CD8-positive, alpha-beta memory T cell (primary cell): ENCODE measurements at places on chromosomes 1 and 21.

GRCh38 chr1:221286399-221286798, 407.2 kb downstream of the HLX start:
- DNase-seq: no peak

GRCh38 chr1:119774746-119775490, 6.2 kb upstream of the HMGCS2 start:
- DNase-seq: no peak

- DNase-seq: no peak
Measured at GRCh38 chr1:156458181-156458503, 42.4 kb downstream of the MEF2D start.

- DNase-seq: no peak
Measured at GRCh38 chr1:193322211-193322610, 135.8 kb upstream of the B3GALT2 start.

GRCh38 chr1:243725846-243726245, 124.2 kb downstream of the AKT3 start:
- DNase-seq: no peak

DNA sequence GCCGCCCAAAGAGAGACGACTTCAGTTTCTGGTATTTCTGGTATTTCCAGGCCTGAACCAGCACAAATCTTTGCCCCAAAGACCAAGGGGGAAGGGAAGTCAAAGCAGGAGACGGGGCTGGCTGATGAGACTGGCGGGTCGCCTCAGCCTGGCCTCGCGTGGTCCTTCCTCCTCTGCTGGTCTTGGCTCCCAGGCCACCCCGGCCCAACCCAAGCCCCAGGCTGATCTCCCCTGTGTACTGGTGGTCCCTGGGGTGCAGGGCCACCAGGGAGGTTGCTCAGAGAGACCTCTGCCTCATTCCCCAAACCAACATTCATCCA, 19.9 kb downstream of the WNT4 start:
- no peak for DNase-seq

DNA sequence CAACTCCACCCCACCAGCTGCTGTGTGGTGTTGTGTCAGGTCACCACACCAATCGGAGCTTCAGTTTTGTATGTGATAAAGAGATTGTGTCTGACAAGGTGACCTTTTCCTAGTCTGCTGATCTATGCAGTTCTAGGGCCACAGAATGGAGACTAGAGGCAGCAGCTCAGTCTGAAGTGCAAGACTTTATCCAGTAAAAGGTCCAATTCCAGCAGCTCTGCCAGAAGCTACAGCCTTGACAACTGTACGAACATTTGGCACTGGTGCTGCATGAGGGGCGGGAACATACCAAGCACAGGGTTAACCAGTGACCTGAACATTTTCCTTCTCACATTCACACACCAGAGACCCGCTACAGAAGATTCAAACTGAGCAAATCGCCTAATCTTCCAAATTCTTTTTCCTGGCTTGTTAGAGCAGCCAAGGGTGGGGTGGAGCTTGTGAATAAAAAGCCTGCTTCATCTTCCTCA, 9.3 kb downstream of the FMO1 start:
- DNase-seq: no peak

DNA sequence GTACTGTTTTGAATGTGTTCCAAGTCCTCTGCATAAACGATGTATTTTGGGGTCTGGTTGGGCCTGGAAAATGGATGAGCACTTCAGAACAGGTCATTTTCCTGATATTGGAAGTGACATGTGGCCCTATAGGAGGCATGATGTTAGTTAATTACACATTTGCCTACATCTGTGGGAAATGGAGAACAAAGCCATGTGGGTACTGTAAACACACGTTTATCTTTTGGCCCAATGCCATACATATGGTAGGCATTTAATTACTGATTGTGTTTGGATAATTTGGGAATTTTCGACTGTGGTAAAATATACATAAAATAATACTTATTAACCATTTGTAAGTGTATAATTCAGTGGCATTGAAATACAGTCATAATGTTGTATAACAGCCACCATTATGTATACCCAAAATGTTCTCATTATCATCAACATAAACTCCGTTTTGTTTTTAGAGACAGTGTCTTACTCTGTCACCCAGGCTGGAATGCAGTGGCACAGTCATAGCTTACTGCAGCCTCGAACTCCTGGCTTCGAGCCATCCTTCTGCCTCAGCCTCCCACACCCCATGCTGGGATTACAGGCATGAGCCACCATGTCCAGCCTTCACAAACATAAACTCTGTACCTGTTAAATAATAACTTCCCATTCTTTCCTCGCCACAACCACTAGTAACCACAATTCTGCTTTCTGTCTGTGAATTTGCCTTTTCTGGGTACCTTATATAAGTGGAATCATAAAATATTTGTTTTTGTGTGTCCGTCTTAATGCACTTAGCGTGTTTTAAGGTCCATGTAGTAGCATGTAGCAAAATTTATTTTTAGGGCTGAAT, 11.9 kb upstream of the RNPEP start:
- DNase-seq: no peak

DNA sequence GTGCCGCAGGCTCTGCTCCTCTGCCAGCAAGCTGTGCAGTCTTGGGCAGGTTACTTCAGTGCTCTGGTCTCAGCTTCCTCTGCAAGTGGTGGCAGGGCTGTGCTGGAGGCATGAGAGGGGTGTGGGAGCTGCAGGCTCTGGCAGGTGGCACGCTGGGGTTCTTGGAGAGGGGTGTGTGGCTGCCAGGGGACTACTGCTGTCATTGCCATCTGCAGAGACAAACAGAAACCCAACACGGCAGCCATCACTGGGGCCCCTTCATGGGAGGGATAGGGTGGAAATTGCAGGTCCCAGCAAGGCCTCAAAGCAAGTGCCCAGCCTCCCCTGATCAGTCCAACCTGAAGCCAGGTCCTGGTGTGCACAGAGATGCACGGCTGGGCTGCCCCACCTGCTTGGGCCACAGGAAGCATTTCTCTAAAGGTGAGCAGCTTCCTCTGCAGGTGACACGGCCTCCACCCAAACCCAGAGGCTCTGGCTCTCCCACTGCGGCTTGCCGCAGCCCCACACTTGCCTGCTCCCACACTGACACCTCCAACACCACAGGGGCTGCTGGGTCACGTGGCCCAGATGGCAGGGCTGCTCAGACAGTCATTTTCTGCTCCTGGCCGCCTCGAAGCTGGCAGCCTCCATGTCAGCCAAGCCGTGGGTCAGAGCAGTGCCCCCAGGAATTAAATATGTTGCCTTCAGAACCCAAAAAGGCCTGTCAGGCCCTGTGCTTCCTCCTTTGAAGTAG, 4.1 kb upstream of the COL6A2 start:
- peak; percentile 40 for DNase-seq

GRCh38 chr1:119646521-119647227, 1.4 kb downstream of the ZNF697 start:
- no peak for DNase-seq

- no peak for DNase-seq
Measured at GRCh38 chr1:197286634-197287033, 18.6 kb downstream of the CRB1 start.

DNA sequence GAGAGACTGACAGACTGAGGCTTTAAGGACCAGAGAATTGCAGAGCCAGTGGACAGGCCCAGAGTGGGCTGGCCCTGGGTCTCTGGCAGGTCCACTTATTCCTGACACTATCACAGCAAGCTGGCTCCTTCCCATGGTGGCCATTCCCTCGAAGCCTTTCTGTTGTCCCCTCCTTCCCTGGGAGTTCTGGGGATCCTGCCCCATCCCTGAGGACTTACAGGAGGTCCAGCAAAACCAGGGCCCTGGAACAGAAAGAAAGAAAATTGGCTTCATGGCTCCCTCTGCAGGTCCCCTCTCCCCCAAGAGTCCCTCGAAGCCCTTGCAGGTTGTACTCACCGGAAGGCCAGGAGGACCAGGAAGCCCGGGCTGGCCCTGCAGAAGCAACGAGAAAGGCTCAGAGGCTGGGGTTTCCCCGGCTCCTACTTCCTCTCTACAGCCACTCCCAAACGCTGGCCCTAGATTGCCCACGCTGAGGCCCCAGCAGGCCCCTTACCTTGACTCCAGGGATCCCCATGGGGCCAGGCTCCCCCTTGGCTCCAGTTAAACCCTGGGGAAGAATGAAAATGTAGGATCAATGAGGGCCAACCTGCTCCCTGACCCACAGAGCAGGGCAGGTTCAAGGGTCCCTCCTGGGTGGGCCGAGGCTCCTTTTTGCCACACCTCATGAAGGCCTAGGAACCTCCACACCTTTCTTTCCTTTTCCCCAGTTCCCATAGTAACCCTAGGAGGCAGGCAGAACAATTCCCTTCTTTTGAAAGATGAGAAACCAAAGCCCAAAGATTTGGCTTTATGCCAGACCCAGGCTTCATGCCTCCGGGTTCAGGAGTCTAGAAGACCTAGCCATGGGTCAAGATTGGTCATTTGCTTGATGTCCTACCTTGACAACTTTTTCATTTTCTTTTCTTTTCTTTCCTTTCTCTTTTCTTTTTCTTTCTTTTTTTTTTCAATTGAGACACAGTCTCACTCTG, 4.6 kb downstream of the COL9A2 start:
- DNase-seq: no peak

DNA sequence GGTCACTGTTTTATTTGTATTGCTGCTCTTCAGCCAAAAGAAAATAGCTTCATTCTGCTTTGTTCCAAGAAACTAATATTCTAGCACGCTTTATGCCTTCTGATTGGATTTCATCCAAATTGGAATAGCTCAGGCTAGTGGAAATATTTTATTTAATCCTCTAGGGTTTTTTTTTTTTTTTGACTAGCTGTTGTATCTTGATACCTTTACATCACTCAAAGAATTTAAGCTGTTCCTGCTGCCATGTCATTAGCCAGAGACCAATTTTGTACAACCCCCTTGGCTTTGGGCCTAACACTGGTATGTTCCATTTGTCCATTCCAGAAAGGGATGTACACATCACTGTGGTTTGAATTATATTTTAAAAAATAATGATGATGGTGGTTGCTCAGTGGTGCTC, 103.0 kb downstream of the DISC1 start:
- no peak for DNase-seq

- no peak for DNase-seq
Measured at GRCh38 chr1:168317309-168317708, 36.6 kb downstream of the TBX19 start.

DNA sequence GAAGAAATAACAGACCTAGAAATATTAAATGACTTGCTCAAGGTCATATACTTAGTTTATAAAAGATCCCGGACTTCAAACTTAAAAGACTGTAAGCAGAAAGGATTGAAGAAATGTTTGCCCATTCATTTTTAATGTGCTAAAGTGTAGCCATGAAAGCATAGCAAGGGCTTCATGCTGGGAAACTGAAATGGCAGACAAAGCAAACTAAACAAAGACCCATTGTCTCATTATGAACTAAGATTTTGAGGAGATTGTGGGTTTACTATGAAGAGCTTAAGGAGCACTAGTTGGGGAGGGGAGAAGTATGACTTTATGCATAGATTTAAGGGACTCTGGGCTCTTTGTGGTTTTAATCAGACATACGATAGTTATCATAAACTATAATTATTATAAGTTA, 26.3 kb downstream of the ADAMTS1 start:
- no peak for DNase-seq

GRCh38 chr1:20983297-20983889, 193.3 kb downstream of the EIF4G3 start:
- DNase-seq: no peak

GRCh38 chr21:25507522-25507921, 99.8 kb downstream of the MRPL39 start:
- DNase-seq: no peak

- no peak for DNase-seq
Measured at GRCh38 chr1:81836007-81836626, 35.4 kb downstream of the ADGRL2 start.

DNA sequence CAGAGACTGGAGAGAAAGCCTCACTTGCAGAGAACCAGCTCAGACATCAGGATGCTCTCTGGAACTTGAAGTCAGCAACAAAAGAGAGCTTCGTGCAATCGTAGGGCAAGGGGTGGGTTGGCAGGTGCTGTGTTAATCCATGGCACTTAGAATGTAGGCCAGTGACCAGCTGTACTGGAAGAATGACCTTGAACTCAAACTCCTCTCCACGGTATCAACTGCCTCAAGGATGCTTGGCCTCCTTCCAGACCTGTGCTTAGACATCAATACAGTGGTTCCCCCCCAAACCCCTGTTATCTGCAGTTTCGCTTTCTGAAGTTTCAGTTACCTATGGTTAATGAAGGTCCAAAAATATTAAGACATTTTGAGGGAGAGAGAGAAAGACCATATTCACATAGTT, 6.5 kb downstream of the KANK4 start:
- no peak for DNase-seq

DNA sequence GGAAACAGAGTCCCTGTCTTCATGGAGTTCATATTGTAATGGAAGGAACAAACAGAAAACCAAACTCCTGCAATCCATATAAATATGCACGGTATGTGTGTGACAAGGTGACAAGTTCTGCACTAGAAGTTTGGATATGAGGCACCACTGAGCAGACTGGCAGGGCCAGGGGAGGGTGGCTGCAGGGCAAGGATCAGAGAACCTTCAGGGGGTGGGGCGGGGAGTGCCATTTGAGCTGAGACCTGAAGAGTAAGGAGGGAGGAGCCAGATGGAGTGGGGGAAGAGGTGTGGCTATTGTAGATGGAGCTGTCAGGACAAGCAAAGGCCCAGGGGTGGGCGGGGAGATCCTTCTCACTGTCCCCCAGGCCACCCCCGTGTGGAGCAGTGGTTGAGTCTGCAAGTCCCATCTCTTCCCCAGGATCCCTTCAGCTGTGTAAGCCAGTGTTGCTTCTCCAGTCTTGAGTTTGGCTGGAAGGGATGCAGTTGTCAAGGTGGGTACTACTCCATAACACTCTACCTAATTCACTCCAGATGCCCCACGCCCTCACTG, 76.4 kb downstream of the ATP5PO start:
- DNase-seq: no peak

- no peak for DNase-seq
Measured at GRCh38 chr1:15662477-15662876, 21.6 kb upstream of the PLEKHM2 start.

- DNase-seq: no peak
Measured at GRCh38 chr1:178124115-178124514, 30.2 kb downstream of the RASAL2 start.

- no peak for DNase-seq
Measured at GRCh38 chr1:248804771-248805681, 20.7 kb downstream of the SH3BP5L start.

- no peak for DNase-seq
Measured at GRCh38 chr1:15472587-15472986, 3.3 kb upstream of the CELA2B start.

GRCh38 chr21:40797891-40798290, 49.1 kb downstream of the DSCAM start:
- DNase-seq: no peak

- no peak for DNase-seq
Measured at GRCh38 chr1:25116832-25117231, 115.5 kb downstream of the SYF2 start.

DNA sequence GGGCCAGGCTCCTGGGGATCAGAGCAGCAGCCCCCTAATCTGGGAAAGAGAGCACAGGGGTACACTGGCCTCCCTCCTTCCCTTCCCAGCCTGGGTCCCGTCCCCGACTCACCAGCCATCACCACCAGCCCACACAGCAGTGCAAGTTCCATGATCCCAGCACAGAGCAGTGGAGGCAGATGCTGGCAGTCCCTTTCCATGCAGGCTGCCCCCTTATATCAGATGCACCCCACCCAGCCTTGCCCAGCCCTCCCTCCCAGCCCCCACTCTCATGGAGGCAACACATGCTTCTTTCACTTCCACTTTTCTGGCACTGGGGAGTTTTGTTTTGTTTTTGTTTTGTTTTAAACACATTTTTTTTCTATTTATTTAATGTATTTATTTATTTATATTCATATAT, at the start of gene PLA2G2D:
Gene PLA2G2D, minus strand, starts transcription at position 190 of the 400 bp plus-strand sequence. Its CDS starts 38 bp downstream, at position 152.
- no peak for DNase-seq

GRCh38 chr21:33020558-33021100, 5.1 kb upstream of the OLIG2 start:
- DNase-seq: no peak

GRCh38 chr1:155324037-155324716, 3.5 kb downstream of the RUSC1 start:
- peak; percentile 91 for DNase-seq
